Kidney capillary endothelial cell (primary cell): ENCODE measurements at places on chromosomes 7 and 10.

DNA sequence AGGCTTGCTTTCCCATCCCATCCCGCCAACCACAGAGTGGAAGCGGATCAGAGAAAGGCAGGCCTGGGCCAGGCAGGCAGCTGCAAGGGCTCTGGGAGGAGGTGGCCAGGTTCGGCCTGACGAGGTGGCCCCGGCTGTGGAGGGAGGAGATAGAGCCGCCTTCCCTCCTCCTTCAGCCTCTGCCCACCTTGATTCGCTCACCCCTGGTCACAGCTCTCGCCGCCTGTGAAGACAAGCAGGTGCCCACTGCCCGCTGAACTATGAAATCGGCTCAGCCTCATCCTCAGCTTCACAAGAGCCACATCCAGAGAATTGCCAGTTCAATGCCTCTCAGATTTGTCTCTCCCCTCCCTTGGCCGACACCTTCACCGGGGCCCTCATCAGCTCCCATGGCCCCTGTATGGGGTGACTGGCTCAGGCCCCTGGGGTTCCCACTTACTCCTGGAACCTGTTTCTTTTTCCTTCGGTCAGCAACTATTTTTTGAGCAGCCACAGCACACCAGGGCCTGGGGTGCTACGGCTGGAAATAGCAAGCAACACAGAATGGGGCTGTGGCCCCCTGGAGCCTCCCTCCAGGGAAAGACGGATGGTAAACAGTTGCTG, 80.0 kb upstream of the CHST15 start:
- DNase-seq = no peak

DNA sequence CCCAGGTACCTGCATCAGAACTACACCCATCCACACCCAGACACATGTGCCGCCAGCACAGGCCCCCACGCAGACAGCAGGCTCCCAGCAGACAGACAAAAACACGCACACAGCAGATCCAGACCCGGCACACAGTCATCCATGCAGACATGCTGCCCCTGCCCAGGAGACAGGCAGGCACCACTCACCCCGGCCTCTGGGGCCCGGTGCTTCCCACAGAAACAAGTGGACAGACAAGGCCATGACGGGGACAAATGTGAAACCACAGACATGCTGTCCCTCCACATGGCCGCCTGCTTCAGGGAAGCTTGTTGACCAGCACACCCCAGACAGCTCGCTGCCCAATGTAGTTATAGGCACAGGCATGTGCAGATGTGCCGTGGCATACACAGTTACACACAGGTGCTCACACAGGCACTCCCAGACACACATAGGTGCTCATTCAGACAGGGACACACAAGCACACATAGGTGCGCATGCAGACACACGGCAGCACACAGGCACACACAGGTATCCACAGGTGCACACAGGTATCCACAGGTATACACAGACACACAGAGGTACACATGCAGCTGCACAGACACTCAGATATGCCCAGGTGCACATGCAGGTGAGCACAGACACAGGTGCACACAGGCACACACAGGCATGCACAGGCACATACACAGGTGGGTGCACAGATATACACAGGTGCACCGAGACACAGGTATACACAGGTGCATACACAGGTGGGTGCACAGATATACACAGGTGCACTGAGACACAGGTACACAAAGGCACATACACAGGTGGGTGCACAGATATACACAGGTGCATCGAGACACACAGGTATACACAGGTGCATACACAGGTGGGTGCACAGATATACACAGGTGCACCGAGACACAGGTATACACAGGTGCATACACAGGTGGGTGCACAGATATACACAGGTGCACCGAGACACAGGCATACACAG, 10.5 kb upstream of the SCART1 start:
- DNase-seq = no peak

- no peak for DNase-seq
Observed at GRCh38 chr7:137476937-137477336, 133.4 kb upstream of the PTN start.

- DNase-seq = no peak
Observed at GRCh38 chr7:138893258-138893657, 87.9 kb downstream of the KIAA1549 start.

- DNase-seq = no peak
Observed at GRCh38 chr7:1715671-1716074, 45.6 kb downstream of the ELFN1 start.

- no peak for DNase-seq
Observed at GRCh38 chr7:27501001-27501400, 161.7 kb downstream of the HIBADH start.

DNA sequence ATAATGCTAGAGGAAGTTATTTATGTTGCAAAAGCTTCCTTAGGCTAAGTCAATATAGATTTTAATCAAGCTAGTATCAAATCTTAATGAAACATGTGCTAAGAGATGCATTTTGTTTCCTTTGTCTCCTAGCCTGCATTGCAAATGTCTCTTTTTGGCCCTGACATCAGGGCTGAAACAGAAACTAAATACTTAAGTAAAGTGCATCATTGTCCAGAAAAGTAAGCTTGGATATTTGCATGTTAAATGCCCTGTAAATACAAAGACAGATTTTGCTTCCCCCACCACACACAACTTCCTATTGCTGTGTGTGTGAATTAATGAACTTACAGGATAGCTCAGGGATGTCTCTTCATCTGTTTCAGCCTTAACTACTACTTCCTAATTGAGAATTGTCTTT, 10.0 kb upstream of the STAMBPL1 start:
- DNase-seq = no peak

GRCh38 chr7:155333346-155334234, 35.9 kb downstream of the INSIG1 start:
- DNase-seq = no peak

DNA sequence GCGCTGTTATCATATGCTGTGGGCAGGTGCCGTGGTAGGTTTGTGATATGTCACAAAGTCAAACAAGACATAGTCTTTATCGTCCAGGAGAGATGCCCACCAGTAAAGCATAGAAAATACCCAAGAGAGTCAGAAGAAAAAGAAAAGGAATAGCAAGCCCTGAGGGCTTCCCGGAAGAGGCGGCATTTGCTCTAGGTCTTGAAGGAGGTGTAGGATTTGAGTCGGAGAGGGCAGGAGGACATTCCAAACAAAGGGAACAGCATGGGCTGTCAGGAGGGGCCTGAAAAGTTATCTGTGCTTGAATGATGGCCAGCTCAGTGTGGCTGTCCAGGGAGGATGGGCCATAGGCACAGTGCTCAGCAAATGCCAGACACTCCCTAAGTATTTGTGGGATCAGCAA, 42.2 kb downstream of the COL13A1 start:
- no peak for DNase-seq

DNA sequence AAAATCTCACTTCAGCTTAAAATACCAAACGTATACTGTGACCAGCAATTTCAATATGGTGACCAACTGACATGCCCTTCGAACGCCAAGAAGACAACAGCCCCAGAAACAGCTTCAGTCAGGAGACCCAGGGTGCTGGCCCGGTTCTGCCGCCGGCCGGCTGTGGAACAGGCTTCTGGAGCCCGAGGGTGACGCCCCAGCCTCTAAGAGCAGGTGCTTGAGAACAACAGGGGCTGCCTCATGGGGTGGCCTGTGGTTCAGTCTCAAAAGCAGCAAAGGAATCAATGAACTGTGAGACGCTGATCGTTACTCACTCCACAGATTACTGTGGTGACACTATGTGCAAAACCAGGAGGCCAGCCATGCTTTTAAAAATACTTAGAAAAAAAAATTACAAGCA, 17.3 kb downstream of the GPER1 start:
- DNase-seq = no peak

- DNase-seq = no peak
Observed at GRCh38 chr10:24128066-24128730, 80.7 kb upstream of the KIAA1217 start.

- DNase-seq = no peak
Observed at GRCh38 chr7:79949778-79950177, 184.9 kb upstream of the GNAI1 start.

GRCh38 chr7:87635921-87636320, 7.7 kb downstream of the RUNDC3B start:
- no peak for DNase-seq
